ENCODE measurements at places on chromosomes 4 and X.

DNA sequence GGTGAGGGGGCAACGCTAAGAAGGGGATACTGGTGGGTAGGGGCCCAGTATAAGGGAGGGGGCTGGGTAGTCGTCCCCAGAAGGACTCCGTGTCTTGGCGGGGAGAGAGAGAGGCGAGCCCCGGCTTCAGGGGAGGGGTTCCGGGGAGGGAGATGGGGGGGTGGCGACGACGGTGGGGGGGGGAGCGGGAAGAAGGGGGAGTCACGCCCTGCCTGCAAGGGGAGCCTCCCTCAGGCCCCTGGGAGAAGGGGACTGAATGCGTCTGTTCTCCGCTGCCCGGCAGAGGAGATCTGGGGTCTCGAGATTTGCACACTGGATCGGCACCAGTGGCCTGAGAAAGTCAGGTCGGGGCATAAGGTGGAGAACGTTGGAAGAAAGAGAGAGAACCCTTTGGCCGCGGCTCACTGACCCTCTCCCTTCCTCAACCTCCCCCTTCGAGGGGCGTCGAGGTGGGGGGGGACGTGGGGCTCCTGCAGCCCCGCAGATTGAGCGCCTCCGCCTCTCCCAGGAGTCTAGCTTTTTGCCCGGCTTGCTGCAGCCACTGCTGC is 609 bp upstream of the BCORL1 start:
- no peak for DNase-seq

DNA sequence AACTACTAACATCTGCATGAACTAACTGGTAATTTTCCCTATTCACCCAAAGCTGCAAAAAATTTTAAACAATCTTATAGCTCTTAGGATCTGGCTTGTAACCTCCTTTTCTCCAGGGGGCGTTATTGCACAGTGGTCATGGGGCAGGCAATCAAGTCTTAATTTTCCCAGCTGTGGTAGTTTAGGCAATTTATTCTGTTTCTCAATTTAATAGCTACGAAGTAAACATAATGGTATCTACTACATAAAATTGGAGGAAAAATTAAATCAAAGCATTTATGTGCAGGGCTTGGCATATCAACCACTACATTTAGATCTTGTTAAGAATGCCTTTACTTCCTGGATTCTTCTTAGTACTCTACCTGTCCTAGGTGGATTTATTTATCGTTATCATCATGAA is 137.4 kb upstream of the GUCY1A1 start:
- no peak for DNase-seq

DNA sequence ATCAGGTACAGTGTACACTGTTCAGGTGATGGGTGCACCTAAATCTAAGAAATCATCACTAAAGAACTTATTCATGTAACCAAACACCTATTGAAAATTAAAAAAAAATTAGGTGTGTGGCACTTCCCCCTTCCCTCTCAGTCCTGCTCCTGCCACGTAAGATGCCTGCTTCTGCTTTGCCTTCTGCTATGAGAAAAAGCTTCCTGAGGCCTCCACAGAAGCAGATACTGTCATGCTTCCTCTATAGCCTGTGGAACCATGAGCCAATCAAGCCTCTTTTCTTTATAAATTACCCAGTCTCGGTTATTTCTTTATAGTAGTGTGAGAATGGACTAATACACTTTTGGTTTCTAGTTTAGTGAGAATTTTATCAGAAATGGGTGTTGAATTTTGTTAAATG is 459.8 kb upstream of the DIPK2B start:
- DNase-seq: no peak

DNA sequence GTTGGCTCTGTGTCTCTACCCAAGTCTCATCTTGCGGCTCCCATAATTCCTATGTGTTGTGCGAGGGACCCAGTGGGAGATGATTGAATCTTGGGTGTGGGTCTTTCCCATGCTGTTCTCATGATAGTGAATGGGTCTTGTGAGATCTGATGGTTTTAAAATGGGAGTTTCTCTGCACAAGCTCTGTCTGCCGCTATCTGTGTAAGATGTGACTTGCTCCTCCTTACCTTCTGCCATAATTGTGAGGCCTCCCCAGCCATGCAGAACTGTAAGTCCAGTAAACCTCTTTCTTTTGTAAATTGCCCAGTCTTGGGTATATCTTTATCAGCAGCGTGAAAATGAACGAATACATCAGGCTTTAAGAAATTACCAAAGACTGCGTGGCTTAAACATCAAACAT is 31.2 kb downstream of the STIM2 start:
- DNase-seq: no peak

- no peak for DNase-seq
Measured at GRCh38 chr4:28351102-28351501, 1490.5 kb downstream of the STIM2 start.

DNA sequence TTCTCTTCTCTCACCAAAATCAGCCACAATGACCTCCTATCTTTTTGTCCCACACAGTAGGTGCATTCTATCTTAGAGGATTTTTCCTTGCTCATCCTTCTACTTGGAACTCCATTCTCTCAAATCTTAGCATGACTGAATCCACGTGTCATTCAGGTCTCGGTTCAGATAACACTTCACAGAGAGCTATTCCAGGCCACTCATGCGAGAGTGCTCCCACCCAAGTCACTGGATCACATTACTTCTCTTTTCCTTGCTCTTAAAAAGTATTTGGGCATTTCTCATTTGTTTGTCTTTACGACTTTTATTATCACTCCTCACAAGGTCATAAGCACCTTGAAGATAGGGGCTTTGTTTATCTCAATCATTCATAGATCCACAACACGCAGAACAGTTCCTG is 647.5 kb upstream of the TENM3 start:
- no peak for DNase-seq

DNA sequence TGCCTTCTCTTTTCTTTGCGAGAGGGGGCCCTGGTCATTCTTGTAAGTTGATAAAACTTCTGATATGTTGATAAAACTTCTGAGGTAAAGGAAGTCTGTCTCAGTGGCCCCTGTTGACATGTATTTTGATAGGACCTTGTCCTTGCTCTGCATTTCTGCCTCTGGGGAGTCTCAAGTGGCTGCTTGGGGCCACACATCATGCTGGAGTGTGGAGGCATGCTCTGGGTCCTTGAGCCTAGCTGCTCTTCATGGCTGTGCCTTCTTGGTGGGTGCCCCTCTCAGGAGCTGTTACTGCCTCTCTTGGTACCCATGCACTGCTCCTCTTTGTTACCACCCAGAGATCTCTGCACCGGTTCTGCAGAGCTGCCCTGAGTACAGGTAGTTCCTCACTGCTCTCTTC is 14.2 kb downstream of the NSD2 start:
- no peak for DNase-seq

DNA sequence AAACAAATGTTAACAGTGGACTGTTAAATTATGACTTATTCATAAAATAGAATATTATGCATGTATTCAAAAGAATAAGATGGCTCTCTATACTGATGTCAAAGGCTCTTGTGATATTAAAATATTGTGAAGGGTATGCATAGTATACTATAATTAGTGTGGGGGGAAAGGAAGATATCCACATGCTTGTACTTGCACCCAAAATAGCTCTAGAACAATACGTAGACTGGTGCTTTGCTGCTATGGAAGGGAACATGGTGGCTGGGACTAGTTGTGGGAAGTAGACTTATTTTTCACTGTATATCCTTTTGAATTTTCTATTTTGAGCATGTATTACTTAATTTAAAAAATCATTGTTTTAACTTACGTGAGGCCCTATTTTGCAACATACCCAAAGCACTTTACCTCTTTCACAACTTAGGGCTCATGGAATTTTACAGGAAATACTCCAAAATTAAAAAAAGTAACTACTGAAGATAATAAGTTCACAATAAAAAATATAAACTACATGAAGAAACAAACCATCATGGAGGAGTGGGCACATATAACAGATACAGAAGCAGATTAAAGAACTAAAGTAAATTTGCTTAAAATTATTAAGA is 7.9 kb downstream of the PGRMC2 start:
- no peak for DNase-seq

DNA sequence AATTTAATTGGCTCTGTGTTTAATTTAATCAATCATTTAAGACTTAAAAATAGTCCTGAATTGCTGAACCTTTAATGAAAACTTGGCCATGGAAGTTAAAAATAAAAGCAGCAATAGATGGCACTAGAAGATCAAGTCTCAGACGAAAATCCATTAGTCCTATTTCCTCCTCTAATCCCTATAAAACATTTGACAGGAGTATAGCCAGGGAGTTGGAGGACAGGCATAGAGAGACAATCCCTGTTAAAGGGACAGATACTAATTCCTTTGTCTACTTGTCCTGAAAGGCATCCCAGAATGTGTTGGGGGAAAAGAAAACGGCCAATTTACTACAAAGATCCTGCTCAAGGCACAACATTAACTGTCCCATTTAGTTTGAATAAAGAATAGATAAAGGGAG is 276.3 kb upstream of the TACR3 start:
- no peak for DNase-seq

DNA sequence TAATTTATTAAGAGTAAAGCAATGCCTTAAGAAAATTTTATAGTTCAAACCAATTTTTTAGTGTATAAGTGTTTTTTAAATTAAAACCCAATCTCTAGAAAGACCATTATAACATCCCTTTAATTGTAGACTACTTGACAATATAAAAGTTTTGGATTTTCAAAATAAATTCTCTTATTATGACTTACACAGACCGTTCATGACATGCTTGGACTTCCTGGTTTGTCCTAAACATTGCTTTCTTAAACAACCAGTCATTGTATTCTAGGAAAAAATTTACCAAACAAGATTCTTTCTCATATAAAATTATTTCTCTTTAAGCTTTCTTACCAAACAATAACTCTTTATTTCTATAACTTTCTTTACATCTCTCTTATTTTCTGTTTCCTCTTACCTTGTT is 49.0 kb upstream of the CXorf51A start:
- DNase-seq: no peak

Measured in HS-27A (cell line).